Activated CD8-positive, alpha-beta T cell treated with anti-CD3 and anti-CD28 coated beads, Interleukin-2, amount 10 ng/mL, durations not matched to agents 7 days and 5 days (primary cell): ENCODE measurements at places on chromosomes 16 and 17.

DNA sequence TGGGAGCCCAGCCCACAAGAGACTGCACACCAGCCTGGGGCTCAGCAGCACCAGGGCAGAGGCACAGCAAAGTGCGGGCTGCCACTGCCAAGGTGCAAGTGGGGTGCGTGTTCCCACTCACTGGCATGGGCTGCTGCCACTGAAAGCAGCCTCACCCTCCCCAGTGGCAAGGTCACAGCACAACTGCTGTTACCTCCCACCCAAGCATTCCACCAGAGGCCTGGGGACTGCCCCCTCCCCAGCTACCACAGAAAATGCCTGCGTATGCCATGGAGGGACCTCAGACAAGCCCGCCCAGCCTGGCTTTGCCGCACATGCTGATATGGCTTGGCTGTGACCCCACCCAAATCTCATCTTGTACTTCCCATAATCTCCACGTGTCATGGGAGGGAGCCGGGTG is 33.1 kb downstream of the MEAK7 start:
- peak; percentile 13 for DNase-seq

- peak; percentile 22 for DNase-seq
Measured at GRCh38 chr17:40557531-40558299, 7.6 kb downstream of the CCR7 start.

GRCh38 chr17:39667945-39668924 is at the start of gene PNMT:
Gene PNMT (plus strand): TSS chr17:39668453. CDS start chr17:39668476, 23 bp downstream.
- DNase-seq, result peak; percentile 78

DNA sequence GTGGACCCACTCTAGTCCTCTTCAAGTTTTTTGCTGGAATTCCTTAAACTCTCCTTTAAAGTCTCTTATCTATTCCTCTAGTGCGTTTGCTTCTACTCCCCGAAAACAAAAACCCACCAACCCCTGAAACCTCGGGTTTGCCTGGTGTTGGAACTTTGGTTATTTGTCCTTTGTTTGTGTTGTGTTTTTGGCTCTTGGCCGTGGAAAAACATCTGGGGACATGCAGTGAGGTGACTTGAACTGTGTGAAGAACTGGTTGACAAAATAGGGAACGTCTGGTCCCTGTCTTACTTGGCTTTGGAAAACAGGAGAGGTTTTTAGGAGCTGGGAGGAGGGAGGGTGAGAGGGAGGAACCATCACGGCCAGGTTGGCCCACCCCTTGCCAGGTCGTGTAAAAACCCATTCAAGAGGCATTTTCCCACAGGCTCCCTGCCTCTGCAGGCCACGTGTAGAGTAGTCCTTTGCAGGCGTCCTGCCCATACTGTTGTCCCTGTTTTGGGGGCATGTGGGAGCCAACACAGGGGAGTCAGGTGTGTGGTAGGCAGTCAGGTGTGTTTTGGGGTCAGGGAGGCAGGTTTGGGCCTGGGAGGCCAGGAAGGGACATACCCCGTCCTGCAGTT is 169.3 kb downstream of the RAB11FIP4 start:
- DNase-seq, result no peak

- no peak for DNase-seq
Measured at GRCh38 chr17:80660527-80661198, 116.0 kb downstream of the RPTOR start.

DNA sequence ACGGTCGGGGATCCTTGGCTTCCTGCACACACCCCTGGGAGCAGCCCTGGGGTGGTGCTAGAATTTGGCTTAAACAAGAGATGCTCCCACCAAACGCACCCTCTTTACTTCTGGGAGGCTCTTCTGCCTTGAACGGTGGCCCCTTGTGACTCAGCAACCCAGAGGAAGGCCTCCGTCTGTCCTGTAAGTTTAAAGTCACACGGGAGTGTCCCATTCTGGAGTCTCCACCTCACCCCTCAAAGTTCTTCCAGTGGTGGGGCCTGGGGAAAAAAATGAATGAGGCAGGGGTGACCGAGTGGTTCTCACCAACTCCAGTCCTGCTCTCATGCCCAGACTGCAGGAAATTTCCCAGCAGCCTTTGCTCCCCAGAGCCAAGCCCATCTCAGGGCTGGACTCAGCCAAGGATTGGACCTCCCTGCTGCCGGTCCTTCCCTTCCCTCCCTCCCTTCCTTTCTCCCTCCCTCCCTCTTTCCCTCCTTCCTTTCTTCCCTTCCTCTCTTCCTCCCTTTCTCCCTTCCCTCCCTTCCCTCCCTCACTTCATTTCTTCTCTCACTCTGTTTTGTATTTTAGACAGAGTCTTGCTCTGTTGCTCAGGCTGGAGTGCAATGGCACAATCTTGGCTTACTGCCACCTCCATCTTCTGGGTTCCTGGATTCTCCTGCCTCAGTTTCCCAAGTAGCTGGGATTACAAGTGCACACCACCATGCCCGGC is 11.4 kb downstream of the ITGAD start:
- DNase-seq, result no peak

DNA sequence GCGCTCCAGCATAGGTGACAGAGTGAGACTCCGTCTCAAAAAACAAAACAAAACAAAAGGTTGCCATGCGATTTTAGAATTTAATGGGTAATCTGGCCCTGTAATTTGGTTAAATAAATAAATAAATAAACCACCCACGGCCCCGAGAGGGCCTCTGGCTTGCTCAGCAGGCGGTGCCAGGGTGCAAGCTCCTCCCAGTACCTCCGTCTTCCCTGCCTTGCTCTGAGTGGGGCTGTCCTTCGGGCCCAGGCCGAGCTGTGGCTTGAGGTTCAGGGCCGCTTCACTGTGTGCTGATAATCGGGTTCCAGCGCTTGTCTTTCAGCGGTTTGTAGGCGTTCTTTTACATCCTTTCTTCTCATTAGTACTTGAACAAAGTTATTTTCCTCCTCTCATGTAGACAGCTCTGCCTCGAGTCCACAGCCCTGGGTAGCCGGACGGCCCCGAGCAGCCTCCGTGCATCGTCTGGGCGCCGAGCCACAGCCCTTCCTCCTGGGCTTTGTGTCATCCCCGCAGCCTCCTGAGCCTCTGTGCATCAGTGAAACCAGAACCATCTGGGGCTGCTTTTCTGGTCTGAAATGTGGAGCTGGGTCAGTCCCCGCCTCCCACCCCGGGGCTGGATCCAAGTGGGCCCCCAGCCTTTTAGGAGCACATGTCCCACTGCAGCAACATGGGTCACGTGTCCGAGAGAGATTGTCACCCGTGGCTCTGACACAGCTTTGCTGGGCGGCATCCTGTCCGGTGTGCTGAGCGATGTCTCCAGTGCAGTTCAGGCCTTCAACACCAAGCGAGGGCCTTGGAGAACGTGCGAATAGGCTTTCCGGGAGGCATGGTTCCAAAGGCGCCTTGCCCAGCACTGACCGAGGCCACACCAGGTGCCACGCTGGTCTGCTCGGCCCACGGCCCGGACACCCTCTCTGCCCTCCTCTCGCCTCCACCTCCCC is 157.4 kb upstream of the CHMP6 start:
- DNase-seq, result no peak

- DNase-seq, result peak; percentile 59
Measured at GRCh38 chr16:87948119-87948545, 3.1 kb upstream of the BANP start.

GRCh38 chr17:48719642-48720265 is 2.6 kb downstream of the PRAC1 start:
- no peak for DNase-seq

DNA sequence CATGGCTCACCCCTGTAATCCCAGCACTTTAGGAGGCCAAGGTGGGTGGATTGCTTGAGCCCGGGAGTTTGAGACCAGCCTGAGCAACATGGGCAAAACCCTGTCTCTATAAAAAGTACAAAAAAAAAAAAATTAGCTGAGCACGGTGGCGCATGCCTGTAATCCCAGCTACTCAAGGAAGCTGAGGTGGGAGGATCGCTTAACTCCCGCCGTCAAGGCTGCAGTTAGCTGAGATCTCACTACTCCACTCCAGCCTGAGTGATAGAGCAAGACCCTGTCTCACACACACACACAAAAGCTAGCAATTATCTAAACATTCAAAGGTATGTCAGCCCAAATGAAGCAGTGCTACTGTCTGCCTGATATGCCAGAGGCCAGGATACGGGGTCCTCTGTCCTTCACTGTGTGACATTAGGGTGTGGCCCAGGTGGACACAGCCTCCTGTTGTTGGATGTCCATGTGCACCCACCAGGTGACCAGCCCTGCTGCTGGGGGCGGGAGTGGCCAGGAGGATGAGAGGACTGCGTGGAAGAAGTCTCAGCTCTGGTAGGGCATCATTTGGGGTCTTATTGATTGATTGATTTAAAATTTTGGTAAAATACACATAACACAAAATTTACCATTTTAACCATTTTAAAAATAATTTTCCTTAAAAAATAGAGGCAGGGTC is 3.9 kb downstream of the NLRC3 start:
- no peak for DNase-seq

- DNase-seq, result peak; percentile 37
Measured at GRCh38 chr17:32523827-32524552, 37.2 kb downstream of the CDK5R1 start.

DNA sequence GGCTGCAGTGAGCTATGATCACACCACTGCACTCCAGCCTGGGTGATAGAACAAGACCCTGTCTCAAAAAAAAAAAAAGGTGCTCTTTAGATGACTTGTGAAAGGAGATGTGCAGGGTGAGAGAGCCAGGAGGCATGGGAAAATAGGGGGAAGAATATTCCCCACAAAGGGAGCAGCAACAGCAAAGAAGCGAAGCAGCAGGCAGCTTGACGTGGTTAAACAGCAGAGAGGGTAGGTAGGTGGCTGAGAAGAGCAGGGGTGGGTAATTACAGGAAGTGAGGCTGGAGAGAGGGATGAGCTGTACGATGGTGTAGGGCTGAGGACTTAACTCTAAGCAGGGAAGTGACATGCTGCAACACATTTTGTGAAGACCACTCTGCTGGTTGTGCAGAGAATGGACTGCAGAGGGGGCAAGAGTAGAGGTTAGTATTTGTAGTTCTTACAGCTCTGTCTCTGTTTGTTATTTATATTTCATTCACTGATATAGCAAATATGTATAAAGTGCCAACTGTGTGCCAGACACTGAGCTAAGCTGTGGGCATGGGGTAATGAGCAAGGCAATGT is 1.6 kb downstream of the HEATR3 start:
- DNase-seq, result peak; percentile 72

DNA sequence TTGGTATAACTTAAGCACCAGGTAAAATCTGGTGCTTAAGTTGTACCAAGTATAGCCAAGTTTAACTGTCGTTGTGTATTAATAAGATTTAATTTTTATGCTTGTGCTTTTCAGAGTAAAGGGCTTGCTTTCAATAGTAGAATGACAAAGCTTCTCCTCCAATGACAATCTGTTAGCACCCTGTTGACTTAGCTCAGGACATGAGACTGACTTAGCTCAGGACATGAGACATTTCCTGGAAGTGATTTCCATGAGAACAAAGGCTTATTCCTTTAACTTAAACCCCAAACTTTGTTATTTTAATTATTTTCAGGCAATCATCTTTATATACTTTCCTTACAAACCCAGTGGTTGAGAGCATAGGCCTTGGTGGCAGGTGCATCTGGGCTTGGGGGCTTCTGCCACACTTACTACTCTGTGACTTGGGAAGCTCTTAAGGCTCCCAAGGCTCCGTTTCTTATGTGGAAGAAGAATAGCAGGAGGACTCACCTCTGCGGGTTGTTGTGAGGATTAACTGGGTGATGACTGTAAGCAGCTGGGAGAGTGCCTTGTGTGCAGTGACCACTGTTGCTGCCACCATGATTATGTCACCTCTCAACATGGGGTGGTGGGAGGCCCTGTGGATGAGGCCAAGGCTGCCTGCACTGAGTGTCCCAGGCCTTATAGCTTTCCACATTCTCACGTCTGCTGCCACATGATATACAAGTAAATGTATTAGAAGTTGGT is 59.4 kb upstream of the CMIP start:
- DNase-seq, result no peak

GRCh38 chr17:6350806-6351205 is 84.1 kb downstream of the AIPL1 start:
- DNase-seq, result no peak

GRCh38 chr17:40496170-40496569 is 5.3 kb downstream of the TNS4 start:
- DNase-seq, result no peak

DNA sequence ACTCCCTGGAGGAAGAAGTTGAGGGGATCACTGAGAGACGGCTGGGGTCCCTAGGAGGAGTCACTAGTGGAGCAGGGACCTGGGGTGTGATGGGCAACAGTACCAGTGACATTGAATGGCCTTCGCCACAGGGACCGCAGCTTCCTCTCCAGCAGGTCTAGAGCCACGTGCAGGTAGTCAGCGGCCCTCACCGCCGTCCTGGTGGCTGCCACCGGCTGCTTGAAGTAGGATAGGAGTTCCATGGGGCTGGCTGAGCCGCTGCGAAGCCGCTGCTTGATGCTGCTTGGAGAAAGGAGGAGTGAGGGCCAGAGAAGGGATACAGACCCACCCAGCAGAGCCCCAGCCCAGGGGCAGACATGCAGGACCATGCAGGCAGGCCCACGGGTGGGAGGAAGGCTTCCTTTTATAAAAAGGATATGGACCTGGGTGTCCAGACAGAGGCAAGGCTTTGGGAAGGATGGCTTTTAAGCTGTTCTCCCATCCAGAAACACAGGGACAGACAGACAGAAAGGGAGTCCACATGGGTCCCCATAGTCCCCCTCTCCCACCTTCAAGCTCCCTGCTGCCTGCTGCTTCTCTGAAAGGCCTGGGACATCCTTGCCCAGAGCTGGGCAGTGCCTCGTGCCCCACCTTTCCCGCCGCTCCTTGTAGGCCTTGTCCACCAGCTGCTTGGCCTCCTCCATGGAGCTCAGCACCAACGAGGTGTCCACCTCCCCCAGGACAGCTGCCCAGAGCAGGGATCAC is 827 bp downstream of the MPO start:
- peak; percentile 39 for DNase-seq

DNA sequence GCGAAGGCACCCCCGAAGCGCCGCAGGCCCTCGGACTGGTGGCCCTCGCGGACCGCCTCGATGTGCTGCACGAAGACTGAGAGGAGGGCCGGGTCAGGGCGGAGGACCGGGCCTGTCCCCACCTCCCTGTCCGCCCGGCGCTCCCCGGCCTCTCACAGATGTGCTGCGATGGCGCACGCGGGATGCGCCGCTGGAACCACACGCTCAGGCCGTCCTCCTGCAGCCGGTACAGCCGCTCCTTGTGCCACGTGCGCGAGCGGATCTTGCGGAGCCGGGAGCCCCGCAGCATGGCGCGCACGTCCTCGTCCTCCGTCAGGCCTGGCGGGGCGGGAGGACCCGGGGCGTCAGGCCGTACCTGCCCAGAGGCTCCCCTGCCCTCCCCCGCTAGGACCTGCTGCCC is 11.3 kb downstream of the PLCD3 start:
- no peak for DNase-seq

DNA sequence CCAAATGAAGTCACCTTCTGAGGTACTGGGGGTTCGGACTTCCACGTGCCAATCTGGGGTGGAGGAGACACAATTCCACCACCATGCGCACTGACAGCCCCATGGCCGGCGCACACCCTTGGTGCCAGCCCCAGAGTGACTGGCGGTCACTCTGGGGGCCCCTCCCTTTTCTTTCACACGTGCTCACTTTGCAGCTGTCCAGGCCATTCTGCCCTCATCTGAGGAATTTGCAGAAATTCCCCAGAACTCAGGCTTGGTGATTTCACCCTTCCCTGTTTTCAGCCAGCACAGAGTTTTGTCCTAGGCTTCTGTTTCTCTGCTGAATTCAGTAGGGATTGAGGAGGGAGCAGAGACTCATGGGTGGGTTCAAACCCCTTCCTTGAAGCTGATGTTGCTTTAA is 54.8 kb downstream of the CDRT4 start:
- no peak for DNase-seq

GRCh38 chr16:79639576-79640311 is 39.2 kb upstream of the MAF start:
- DNase-seq, result no peak
